ENCODE measurements at places on chromosomes 1 and 21. TPM values are rescaled to one million over a fixed set of nuclear protein-coding genes. Genes with fewer than 3 reads are reported as not detected.

The CLCA1 gene
- total RNA-seq: 0.06 TPM

The BMP8B gene
- 7.8 TPM for total RNA-seq

The ADGRB2 gene
- 37.7 TPM for total RNA-seq

The HHIPL2 gene
- total RNA-seq: 1.2 TPM

The CD84 gene
- 10.1 TPM for total RNA-seq

The MMEL1 gene
- 3.9 TPM for total RNA-seq

The RNU1-2 gene
- 4,182 TPM for total RNA-seq

The PGLYRP3 gene
- not detected for total RNA-seq

The RCSD1 gene
- total RNA-seq: 16.8 TPM

The FAM163A gene
- 0.55 TPM for total RNA-seq

The SUSD4 gene
- 38.4 TPM for total RNA-seq

The PIGK gene
- total RNA-seq: 47.7 TPM

The NTMT2 gene
- not detected for total RNA-seq

The KIF26B gene
- 10.9 TPM for total RNA-seq

The FMO2 gene
- total RNA-seq: 4.7 TPM

The FCRL1 gene
- 2.1 TPM for total RNA-seq

The ITPKB gene
- 22.7 TPM for total RNA-seq

The PRAMEF7 gene
- not detected for total RNA-seq

The LPAR3 gene
- total RNA-seq: 17.6 TPM

The NBPF4 gene
- total RNA-seq: 0.10 TPM

The ZNF683 gene
- total RNA-seq: not detected

The FMO4 gene
- 5.8 TPM for total RNA-seq

The FOXD3 gene
- 5.1 TPM for total RNA-seq

The PLPPR4 gene
- 70.7 TPM for total RNA-seq

The CD1B gene
- total RNA-seq: not detected

The MSH4 gene
- total RNA-seq: 0.44 TPM

The USH2A gene
- total RNA-seq: 0.39 TPM

The CHI3L1 gene
- total RNA-seq: 14.2 TPM

The LMX1A gene
- total RNA-seq: 0.40 TPM

The MRAP gene
- total RNA-seq: not detected
